PC-3 (cell line): ENCODE measurements at places on chromosomes 1 and 21. TPM values are rescaled to one million over a fixed set of nuclear protein-coding genes. Genes with fewer than 3 reads are reported as not detected.

- DNase-seq, result peak; percentile 33
Observed at GRCh38 chr1:156623946-156624813, 5.0 kb downstream of the HAPLN2 start.

GRCh38 chr1:111988377-111988742 lies 1.1 kb downstream of the KCND3 start:
- no peak for DNase-seq

- no peak for DNase-seq
Observed at GRCh38 chr1:57494530-57495079, 70.7 kb upstream of the DAB1 start.

GRCh38 chr1:61202854-61203598 lies 120.7 kb downstream of the NFIA start:
- DNase-seq, result no peak

MRPS21 gene
- total RNA-seq, result 109 and 124 TPM in 2 replicates

USP33 gene
- total RNA-seq, result 42.6 and 45.2 TPM in 2 replicates
